CD4-positive, alpha-beta memory T cell (primary cell): ENCODE measurements at places on chromosomes 7 and 10. TPM values are rescaled to one million over a fixed set of nuclear protein-coding genes. Genes with fewer than 3 reads are reported as not detected.

DNA sequence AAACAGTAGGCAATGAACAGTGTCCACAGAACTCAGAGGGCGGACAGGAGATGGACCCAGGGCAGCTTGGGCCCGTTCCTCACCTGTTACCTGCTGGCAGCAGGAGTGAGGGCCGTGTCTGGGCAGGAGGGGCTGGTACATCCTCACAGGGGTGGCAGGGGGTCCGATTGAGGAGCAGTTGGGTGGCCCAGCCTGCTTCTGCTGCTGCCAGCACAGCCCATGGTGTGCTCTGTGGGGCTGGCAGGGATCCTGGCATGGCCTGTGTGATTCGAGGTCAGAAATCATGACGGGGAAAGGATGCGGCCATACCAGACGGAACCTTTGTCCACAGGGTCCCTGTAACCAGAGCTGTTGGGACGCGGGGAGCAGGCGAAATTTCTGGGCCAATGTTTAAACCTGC, 49.6 kb downstream of the INPP5A start:
- no peak for DNase-seq

Gene NCF1
- total RNA-seq, result 5.0 TPM

DNA sequence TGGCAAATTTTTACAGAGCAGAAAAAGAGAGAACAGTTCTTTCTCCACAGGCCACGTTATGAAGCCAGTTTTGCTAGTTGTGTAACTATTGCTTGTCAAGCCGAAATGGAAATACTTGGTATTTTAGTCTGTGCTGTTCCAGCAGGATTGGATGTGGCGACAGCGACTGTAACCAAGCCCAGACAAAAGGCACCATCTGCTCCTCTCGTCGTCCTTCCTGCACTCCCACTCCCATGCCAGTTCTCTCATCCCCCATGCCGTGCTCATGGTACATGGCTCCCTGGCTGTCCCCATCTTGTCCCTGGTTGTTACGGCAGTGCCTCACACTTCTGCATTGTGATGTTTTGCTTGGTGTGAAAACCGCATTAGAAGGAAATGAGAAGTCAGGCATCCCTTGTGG, 185.7 kb upstream of the FZD8 start:
- DNase-seq, result no peak

Gene FKBP6
- not detected for total RNA-seq

Gene CAMK2B
- not detected for total RNA-seq

Gene C7orf33
- not detected for total RNA-seq

Gene ANKRD1
- total RNA-seq, result not detected

- DNase-seq, result no peak
Measured at GRCh38 chr7:70838292-70838907, 293.5 kb upstream of the GALNT17 start.

Gene EN2
- total RNA-seq, result not detected

Gene RAB19
- 2.5 TPM for total RNA-seq

DNA sequence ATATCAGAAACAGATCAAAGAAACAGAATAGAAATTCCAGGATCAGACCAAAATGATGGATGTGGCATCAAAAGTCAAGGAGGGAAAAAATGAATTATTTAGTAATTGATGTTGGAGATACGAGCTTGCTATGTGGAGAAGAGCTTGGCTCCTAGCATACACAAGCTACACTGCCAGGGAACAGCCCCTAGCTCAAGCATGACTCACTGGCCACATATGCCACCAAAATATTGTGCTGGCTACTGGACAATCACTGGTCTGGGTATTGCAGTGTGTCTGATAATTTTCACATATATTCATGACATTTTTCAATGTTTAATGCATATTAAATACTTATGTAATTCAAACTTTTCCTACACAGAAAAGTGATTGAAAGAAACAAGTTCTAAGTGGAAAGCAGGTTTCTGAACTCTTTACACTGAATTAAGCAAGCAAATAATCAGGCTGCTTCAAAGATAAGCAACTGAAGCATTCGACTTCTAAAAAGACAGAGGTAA, 59.3 kb downstream of the OAT start:
- DNase-seq, result no peak

GRCh38 chr7:99142727-99143520, 984 bp downstream of the SMURF1 start:
- peak; percentile 89 for DNase-seq

GRCh38 chr10:89307269-89307577, 5.4 kb downstream of the IFIT2 start:
- no peak for DNase-seq

- DNase-seq, result no peak
Measured at GRCh38 chr10:17240096-17240495, 12.1 kb downstream of the VIM start.

DNA sequence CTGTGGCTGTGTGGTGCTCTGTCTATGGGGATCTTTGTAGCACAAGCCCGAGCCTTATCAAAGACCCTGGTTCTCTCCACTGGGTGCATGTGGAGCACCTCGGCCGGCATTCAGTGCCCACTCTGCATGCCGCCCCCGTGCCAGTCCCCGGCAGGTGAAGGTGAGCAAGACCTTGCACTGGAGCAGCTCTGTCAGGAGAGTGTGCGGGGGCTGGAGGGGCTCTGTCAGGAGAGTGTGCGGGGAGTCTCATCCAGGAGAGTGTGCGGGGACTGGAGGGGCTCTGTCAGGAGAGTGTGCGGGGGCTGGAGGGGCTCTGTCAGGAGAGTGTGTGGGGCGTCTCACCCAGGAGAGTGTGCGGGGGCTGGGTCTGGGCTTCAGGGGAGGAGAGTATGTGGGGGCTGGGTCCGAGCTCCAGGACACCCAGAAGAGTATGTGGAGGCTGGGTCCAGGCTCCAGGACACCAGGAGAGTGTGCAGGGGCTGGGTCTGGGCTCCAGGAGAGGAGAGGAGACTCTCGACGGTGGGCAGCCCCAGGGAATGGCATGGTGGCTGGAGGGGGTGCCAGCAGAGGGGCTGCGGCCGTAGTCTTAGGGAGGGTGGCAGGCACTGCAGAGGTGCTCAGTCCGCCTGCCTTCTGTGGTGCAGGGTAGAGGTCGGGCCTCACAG, 40.8 kb downstream of the INPP5A start:
- no peak for DNase-seq

- DNase-seq, result no peak
Measured at GRCh38 chr10:114868870-114869519, 47.4 kb downstream of the FHIP2A start.

DNA sequence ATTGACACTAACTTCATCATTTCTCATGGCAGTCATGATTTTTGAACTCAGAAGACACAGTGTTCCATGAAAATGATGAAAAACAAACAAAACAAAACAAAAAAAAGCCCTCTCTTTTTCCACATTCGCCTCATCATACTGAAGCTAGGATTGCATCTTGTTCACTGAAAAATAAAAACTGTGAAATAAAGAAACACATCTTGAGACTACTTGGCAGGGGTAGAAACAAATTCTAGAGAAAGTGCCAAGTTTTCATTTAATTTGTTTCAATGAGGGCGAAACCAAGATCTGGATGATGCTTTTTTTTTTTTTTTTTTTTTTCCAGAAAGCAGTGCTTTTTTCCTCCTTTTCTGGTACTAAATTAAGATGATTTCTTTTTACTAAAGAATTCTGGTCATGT, 350.4 kb upstream of the ETV1 start:
- DNase-seq, result no peak

- no peak for DNase-seq
Measured at GRCh38 chr10:100873146-100873826, 39.5 kb upstream of the SLF2 start.

- DNase-seq, result no peak
Measured at GRCh38 chr10:13847201-13847631, 260.5 kb downstream of the PRPF18 start.

GRCh38 chr7:101608772-101609713, 20.1 kb downstream of the MYL10 start:
- DNase-seq, result no peak

Gene MOGAT3
- total RNA-seq, result not detected

Gene TWIST1
- total RNA-seq, result not detected

GRCh38 chr7:131765575-131765974, 209.1 kb upstream of the PODXL start:
- no peak for DNase-seq

Gene ACBD7
- not detected for total RNA-seq

Gene STOX1
- total RNA-seq, result 0.35 TPM

DNA sequence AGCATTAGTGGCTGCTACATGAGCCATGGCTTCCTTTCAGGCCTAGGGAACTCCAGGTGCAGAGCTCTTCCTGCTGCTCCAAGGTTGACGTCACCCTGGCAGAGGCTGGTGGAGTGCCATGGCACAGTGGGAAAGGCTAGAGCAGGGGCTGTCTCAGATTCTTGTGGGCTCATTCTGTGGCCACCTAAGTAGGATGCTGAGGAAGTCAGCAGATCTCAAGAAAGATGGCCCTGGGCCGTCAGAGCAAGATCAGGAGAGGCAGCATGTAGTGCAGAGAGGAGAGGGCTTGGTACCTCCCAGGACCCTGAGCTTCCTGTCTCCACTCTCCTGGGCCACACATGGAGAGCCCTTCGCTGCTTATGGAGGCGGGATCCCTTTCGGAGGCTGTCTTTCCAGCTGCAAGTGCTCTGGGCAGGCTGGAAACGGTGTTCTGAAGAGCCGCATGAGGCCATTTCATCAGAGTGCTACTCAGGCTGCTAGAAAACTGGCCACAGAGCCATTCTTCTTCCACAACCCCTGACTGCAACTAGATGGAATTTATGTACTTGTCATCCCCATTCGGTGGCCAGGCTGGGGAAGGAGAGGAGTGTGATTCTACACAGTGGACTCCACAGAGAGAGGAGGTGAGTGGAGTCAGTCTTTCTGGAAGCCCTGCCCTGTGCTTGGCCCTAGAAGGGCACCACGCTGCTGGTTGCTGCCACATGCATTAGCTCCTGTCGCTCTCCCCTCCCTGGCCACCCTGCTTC, 304.2 kb downstream of the RPS24 start:
- DNase-seq, result no peak

DNA sequence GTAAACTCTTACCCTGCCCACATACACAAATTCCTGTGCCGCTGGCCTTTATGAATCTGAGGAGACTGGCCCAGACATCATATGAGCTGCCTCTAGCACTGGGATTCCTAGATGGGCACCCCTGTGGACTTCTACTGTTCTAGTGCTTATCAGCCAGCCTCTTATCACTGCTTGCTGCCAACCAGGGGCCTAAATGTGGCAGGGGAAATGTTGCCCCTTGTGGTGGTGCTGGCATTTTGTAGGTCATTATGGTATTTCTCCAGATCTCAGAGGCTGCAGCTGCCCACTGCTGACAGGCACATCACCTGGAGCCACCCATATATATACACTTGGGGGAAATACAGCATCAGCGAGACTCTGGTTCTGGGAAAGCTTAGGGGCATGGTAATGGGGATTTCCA, 5.4 kb downstream of the SFR1 start:
- DNase-seq, result no peak

Gene COL1A2
- not detected for total RNA-seq

DNA sequence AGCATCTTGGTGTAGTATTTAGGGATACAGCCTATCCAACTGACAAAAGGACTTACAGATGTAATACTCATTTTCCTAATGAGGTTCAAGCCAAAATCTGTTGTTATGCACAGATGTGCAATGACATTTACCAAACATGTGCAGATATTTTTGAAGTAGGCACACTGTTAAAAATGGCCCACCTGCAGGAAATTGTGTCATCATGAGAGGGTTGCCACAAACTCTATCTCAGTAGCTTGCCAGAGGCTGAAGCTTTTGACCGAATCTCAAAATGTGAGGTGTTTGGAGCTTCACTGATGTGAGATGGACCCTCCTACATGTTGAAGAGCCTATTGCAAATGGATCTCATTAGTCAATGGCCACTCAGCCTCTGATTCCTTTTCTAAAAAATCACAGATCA, 89.7 kb upstream of the CSTF2T start:
- DNase-seq, result no peak

GRCh38 chr10:83954193-83954799, 185.0 kb upstream of the GHITM start:
- no peak for DNase-seq

GRCh38 chr7:25815711-25816110, 336.3 kb upstream of the NFE2L3 start:
- DNase-seq, result no peak

GRCh38 chr10:107666214-107666613, 501.7 kb upstream of the SORCS1 start:
- DNase-seq, result no peak

DNA sequence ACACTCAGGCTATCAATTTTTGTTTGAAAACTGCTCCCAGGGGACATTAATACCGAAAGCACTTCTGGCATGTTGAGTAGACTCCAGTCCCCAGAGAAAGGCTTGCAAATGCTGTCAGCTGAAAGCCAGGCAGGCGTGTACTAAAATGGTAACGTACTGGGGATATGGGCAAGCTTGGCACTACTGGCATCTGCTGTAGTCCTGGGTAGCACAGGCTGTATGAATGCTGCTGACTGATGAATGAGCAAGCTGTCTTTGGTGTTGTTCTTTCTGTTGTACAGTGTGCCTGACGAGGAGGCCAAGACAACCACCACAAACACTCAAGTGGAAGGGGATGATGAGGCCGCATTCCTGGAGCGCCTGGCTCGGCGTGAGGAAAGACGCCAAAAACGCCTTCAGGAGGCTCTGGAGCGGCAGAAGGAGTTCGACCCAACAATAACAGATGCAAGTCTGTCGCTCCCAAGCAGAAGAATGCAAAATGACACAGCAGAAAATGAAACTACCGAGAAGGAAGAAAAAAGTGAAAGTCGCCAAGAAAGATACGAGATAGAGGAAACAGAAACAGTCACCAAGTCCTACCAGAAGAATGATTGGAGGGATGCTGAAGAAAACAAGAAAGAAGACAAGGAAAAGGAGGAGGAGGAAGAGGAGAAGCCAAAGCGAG, 53.5 kb upstream of the AGBL3 start:
- no peak for DNase-seq

DNA sequence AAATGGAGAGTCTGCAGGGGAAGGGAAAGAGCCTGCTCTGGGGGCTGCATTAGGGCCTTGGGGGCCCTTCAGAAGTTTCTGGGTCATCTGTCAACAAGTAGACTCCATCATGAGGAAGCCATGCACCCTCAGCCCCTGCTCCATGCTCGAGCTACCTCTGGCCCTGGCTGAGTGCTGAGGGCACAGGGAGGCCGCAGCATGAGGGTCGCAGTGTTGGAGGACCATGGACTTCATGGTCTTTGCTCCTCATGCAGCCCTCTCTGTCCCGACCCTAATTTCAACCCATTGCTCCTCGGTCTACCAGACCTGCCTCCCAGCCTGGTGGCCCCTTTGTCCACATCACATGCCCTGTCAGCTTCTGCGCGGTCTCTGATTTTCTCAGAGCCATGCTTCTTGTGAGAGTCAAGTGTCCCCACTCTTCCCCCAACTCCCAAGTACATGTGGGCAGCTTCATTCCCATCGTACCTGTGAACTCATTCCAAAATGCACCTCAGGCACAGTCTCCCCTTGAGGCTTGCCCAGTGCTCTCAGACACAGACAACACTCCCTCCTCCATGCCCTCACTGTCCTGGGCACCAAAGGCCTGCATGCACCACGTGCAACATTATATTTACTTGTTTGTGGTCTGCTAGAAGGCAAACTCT, 14.7 kb downstream of the ZNF488 start:
- DNase-seq, result no peak

Gene RBP4
- total RNA-seq, result not detected

Gene PVRIG
- total RNA-seq, result 77.4 TPM

- no peak for DNase-seq
Measured at GRCh38 chr7:7841027-7841426, 122.6 kb upstream of the RPA3 start.

GRCh38 chr10:74752371-74753040, 73.9 kb upstream of the KAT6B start:
- no peak for DNase-seq

Gene SPDYE2
- total RNA-seq, result 0.28 TPM

GRCh38 chr7:135197343-135197742, 14.0 kb downstream of the WDR91 start:
- DNase-seq, result no peak

Gene CLCN1
- total RNA-seq, result not detected
